A549 treated with CORT108297 at 1 μM for 4 hours (cell line): ENCODE measurements at places on chromosomes 11 and 22. TPM values are rescaled to one million over a fixed set of nuclear protein-coding genes. Genes with fewer than 3 reads are reported as not detected.

Gene SAA1
- total RNA-seq, result 0.42 to 1.3 TPM (median 0.66 TPM) in 5 replicates

Gene B4GALNT4
- 11.1 to 25.3 TPM (median 20.4 TPM) in 5 replicates for total RNA-seq

Gene BDNF
- 6.7 to 10.6 TPM (median 7.8 TPM) in 5 replicates for total RNA-seq

Gene CNGA4
- total RNA-seq, result 0.03 to 0.09 TPM (median 0.06 TPM) in 4 of 5 replicates, not detected in the other

Gene HPX
- total RNA-seq, result 0.25 to 0.84 TPM (median 0.37 TPM) in 5 replicates

Gene TMEM86A
- total RNA-seq, result 0.21 to 0.62 TPM (median 0.41 TPM) in 5 replicates

Gene OR2D2
- total RNA-seq, result not detected in 5 replicates

Gene MLC1
- total RNA-seq, result 0.03 to 0.13 TPM (median 0.05 TPM) in 5 replicates

Gene FIBIN
- total RNA-seq, result not detected in 5 replicates

Gene HNRNPUL2
- total RNA-seq, result 37.2 to 44.0 TPM (median 41.2 TPM) in 5 replicates

Gene PRR5L
- 9.9 to 12.6 TPM (median 11.2 TPM) in 5 replicates for total RNA-seq

Gene SLC5A1
- total RNA-seq, result 0.09 to 0.17 TPM (median 0.14 TPM) in 3 of 5 replicates, not detected in the others

Gene PLAAT5
- total RNA-seq, result 0.05 to 0.06 TPM in 2 of 5 replicates, not detected in the others

Gene SLC16A8
- not detected in 5 replicates for total RNA-seq

Gene TMEM126B
- 53.0 to 72.5 TPM (median 56.3 TPM) in 5 replicates for total RNA-seq

Gene MISFA
- total RNA-seq, result 1.6 to 2.6 TPM (median 2.1 TPM) in 5 replicates

Gene CALCA
- 0.14 TPM in 1 of 5 replicates, not detected in the others for total RNA-seq

Gene PYGM
- total RNA-seq, result 0.18 to 0.54 TPM (median 0.25 TPM) in 5 replicates

Gene OR8D1
- not detected in 5 replicates for total RNA-seq

Gene NAALAD2
- total RNA-seq, result not detected in 5 replicates

Gene CCDC116
- total RNA-seq, result 0.05 to 0.06 TPM (median 0.06 TPM) in 3 of 5 replicates, not detected in the others

Gene VSIG10L2
- not detected in 5 replicates for total RNA-seq

Gene TMPRSS5
- 0.08 to 0.15 TPM (median 0.12 TPM) in 5 replicates for total RNA-seq

Gene BRMS1
- total RNA-seq, result 81.3 to 101 TPM (median 89.5 TPM) in 5 replicates

Gene SEC14L3
- total RNA-seq, result not detected in 5 replicates

Gene LRRC32
- total RNA-seq, result 0.13 to 0.16 TPM (median 0.15 TPM) in 5 replicates

Gene PIM3
- total RNA-seq, result 21.2 to 50.3 TPM (median 44.2 TPM) in 5 replicates

Gene OR51B5
- not detected in 5 replicates for total RNA-seq

Gene CLDN5
- not detected in 5 replicates for total RNA-seq

Gene BEST1
- 1.5 to 2.5 TPM (median 2.0 TPM) in 5 replicates for total RNA-seq

Gene P2RY2
- 8.5 to 12.8 TPM (median 11.4 TPM) in 5 replicates for total RNA-seq

Gene AIFM3
- 2.1 to 4.6 TPM (median 4.3 TPM) in 5 replicates for total RNA-seq

Gene ACR
- total RNA-seq, result 0.07 to 0.25 TPM (median 0.17 TPM) in 4 of 5 replicates, not detected in the other

Gene TEX54
- not detected in 5 replicates for total RNA-seq

Gene MMP12
- 0.05 to 0.07 TPM (median 0.06 TPM) in 3 of 5 replicates, not detected in the others for total RNA-seq

Gene E2F8
- total RNA-seq, result 5.5 to 6.8 TPM (median 6.2 TPM) in 5 replicates

Gene SHANK2
- total RNA-seq, result 6.5 to 8.8 TPM (median 7.7 TPM) in 5 replicates

Gene KCNK7
- 0.29 to 1.0 TPM (median 0.76 TPM) in 4 of 5 replicates, not detected in the other for total RNA-seq

Gene CTSF
- 31.4 to 41.3 TPM (median 34.1 TPM) in 5 replicates for total RNA-seq

Gene NUMA1
- total RNA-seq, result 56.5 to 77.5 TPM (median 68.6 TPM) in 5 replicates

Gene DERL3
- total RNA-seq, result 0.17 to 1.6 TPM (median 0.34 TPM) in 5 replicates

Gene TMEM132A
- 110 to 179 TPM (median 170 TPM) in 5 replicates for total RNA-seq

Gene POU2AF2
- not detected in 5 replicates for total RNA-seq

Gene RNF215
- 13.8 to 22.0 TPM (median 19.7 TPM) in 5 replicates for total RNA-seq
